ENCODE measurements at places on chromosomes 3 and 15.

GRCh38 chr3:174083706-174084105, 686.2 kb downstream of the NLGN1 start:
- DNase-seq, result no peak

- DNase-seq, result no peak
Observed at GRCh38 chr15:69593488-69593887, 140.9 kb downstream of the RPLP1 start.

GRCh38 chr3:158909870-158910269, 108.0 kb downstream of the MFSD1 start:
- DNase-seq, result no peak

- peak; percentile 19 for DNase-seq
Observed at GRCh38 chr3:178629430-178630178, 93.4 kb downstream of the KCNMB2 start.

DNA sequence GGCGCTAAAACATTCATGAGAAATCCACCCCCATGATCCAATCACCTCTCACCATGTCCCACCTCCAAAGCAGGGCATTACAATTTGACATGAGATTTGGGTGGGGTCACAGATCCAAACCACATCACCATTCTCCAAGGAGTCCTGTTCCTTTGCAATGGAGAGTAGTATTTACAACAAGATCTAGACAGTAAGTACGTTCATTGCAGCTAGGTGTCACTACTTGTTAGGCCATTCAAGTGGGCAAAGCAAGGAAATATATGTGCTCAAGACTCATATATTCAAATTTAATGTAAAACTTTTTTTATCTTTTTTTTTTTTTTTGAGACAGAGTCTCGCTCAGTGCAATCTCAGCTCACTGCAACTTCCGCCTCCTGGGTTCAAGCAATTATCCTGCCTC, 79.3 kb downstream of the AQP9 start:
- DNase-seq, result no peak

DNA sequence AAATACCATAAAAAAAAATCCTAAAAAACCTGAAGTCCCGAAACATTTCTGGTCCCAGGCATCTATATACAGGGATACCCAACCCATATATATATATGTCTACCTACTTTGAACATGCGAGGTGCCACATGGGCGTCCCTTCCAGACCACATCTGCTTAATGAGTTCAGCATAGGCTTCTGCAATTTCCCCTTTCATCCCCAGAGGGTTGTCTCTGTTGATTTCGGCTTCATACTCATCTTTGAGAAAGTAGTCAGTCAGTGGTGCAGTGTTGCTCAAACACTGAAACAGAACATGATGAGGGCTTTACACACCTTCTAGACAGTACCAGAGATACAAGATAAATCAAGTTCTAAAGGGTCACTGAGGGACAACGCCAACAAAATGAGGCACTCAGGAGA, 28.6 kb upstream of the C3orf62 start:
- no peak for DNase-seq

- no peak for DNase-seq
Observed at GRCh38 chr3:55272031-55272645, 215.0 kb downstream of the WNT5A start.

DNA sequence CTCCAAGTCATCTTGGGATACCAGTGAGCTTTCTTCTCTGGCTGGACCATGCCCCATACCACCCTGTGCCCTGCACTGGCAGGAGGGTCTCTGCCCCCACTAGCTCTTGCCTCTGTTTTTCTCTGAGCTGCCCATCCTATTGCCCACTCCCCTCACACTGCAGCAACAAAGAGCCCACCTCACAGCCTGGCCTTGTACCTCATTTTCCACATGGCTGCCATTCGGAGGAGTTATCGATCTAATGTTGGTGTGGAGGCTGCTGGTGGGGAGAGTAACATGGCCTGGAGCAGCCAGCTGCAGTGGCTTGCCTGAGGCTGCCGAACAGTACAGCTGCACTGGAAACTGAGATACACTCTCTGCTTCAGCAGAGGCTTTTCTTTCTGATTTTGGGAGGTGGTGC, 65.7 kb upstream of the AGBL1 start:
- DNase-seq, result no peak

GRCh38 chr15:69755551-69756310, 303.1 kb downstream of the RPLP1 start:
- peak; percentile 96 for DNase-seq

DNA sequence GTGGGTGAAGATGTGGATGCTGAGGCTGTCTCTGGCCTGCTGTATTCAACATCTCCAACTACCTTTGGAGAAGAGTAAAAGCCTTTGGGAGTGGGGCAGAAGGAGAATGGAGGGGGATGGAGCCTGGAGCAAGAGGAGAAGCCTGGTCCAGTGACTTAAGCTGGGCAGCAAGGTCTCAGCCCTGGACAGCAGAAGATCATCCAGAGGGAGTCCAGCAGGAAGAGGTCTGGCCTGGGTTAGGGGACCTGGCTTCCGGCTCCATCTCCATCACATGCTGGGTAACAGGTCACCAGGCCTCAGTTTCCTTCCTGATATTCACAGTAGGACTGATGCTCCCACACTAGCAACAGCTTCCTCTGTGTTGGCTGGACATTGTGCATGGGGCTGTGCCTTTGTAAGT, 3.8 kb upstream of the ISL2 start:
- no peak for DNase-seq

DNA sequence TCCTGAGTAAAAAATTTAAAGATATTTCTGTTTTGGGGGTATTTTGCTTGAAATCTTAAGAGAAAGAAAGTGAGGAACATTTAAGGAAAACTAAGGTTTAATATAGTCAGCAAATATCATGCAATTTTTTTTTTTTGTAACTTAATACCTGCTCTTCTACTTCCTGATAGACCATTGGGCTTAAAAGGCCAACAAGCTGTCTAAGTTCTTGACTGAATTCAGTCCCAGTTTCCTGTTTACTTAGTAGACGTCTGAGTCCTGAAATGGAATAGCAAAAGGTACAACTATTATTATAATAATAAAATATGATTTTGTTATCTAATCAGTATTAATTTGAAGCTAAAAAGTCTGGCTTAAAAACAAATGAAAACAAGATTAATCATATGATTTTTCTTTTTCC, 37.9 kb downstream of the IQCB1 start:
- no peak for DNase-seq

GRCh38 chr15:71752604-71753289, 57.6 kb upstream of the NR2E3 start:
- peak; percentile 54 for DNase-seq

GRCh38 chr15:26974120-26974780, 3.3 kb downstream of the GABRG3 start:
- DNase-seq, result peak; percentile 27

DNA sequence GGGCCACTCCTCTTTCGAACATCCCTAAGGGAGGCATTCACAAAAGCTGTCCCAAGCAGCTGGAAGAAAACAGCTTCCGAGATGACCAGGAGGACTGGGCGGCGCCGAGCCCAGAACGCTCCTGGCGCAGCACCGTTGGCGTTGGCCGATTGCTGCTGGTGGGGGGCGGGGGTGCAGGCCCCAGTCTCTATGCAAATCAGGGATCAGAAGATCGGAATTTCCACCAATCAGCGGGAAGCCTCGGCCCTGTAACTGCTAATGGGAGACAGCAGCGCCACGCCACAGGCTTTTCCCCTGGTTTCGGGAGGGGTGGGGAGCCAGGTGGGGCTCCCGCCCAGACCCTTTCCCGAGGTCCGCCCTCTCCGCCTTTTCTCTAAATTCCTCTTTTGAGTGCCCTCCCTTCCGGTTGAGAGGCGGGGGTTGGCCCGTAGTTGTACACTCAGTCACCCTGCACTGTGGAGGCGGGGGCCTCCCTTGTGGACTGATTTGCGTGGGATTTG, 27.0 kb downstream of the HMCES start:
- DNase-seq, result no peak

DNA sequence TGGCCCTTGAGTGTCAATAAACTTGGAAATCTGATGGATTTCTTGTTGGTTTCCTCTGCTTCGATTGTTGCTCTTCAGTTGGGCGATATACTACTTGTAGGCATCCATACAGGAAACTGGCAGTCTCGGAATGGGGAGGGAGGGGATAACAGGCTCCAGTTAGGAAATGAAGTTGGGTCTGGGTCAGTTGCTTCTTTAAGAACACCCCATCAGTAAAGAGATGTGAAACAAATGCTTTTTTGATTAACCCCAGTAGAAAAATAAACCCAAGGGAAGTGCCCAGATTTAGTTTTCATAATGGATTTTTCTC, 681 bp downstream of the CHMP2B start:
- DNase-seq, result no peak

- peak; percentile 18 for DNase-seq
Observed at GRCh38 chr3:41000471-41000870, 198.8 kb upstream of the CTNNB1 start.

- no peak for DNase-seq
Observed at GRCh38 chr15:55060836-55061235, 135.9 kb downstream of the RSL24D1 start.

GRCh38 chr15:79990997-79991334, 20.0 kb upstream of the BCL2A1 start:
- no peak for DNase-seq

GRCh38 chr3:183812761-183813445, 12.5 kb downstream of the MAP6D1 start:
- no peak for DNase-seq

DNA sequence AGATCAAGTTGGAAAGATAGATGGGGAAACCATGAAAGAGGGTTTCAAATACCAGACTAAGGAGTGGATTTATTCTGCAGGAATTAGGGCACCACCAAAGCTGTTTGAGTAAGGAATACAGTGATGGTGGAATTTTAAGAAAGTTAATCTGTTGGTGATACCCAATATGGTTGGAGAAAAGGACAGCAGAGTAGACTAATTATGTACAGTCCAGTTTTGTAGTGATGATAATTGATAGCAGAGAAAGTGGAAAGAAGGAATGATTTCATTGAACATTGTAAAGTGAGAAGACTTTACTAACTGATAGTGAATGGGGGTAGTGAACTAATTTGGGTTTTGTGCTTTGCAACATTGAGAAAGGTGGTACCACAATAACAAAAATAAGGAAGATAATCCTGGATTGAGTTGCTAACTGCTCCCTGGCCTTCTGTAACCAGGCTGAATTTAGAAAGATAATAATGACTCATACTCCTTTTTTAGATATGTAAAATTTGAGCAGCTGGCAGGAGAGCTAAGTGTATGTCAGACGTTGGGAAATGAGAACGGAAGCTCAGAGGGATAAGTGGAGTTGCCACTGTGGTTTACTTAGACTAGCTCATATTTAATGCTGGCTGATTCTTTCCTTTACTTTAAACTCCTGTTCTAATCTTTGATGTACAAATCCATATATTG, 16.9 kb downstream of the TCAIM start:
- DNase-seq, result no peak

All from SW480 (cell line).